ENCODE measurements at places on chromosomes 7 and 10. TPM values are rescaled to one million over a fixed set of nuclear protein-coding genes. Genes with fewer than 3 reads are reported as not detected.

NACAD gene
- total RNA-seq: 84.7 TPM

PAX4 gene
- total RNA-seq: not detected

MEPCE gene
- total RNA-seq: 34.9 TPM

ABLIM1 gene
- total RNA-seq: 127 TPM

DNA sequence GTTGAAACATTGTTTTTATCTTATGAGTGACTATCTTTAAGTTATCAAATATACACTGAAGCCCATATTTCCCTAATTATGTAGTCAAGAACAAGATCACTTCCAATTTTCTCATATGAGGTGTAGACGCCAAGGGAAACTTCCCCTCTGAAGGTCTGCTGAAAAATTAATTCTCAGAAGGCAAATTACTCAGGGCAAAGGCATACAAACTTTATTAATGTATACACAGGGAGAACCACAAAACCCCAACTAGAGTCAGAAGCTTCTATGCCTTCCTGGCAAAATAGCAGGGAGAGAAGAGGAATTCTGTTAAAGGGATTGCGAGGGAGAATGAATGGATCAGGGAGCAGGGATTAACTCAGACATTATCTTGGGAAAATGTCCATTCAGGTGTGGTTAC lies 83.4 kb downstream of the DOCK4 start:
- DNase-seq: no peak

DNA sequence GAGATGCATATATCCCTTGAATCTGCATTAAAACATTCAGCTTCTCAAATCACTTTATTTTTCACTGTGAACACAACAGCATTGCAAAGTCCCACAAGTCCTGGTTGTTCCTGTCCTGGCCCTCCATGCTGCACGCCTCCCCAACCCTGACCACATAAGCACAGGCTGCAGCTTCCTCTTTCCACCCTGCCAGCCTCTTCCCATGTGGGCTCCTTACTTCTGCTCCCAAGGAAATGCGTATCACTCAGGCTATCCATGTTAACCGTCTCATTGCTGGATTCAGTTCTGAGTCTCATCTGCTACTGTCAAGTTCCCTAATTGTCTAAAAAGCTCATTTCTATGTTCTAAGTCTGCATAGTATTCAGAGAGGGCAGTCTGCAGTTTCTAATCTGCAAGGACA lies 89.7 kb upstream of the ZPBP start:
- no peak for DNase-seq

GRCh38 chr7:19097165-19098055 lies 20.0 kb downstream of the TWIST1 start:
- DNase-seq: no peak

- DNase-seq: no peak
Measured at GRCh38 chr7:150952331-150953050, 25.6 kb downstream of the KCNH2 start.

- DNase-seq: no peak
Measured at GRCh38 chr10:62335326-62335725, 38.8 kb upstream of the ZNF365 start.

DNA sequence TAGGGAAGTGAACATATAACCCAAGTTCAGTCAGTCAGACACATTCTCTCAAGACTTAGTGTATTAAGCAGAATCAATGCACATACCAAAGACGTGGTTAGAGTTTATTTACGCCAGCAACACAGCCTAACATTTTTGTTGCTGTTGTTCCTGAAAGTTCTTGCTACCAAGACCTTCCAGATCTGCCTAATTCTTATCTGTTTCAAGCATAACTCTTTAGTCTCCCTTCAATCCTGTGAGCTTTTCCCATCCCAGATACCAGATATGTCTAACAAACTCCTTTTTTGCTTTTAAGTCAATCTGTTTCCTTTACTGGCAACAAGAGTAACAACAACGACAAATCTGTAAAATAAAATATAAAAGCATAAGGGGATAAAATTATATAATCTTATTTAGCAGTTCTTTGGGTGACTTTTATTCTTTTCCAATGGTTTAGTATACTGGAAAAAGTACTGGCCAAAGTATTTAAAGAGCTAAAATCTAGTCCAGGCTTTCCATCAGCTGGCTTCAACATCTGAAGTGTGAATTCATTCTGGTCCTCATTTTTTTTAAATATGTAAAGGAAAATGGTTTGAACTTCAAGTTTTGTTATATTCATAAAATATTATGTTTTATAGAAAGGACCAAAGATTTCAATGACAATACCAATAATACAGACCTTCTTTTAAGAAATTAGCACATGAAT lies 193.8 kb downstream of the IMMP2L start:
- no peak for DNase-seq

DNA sequence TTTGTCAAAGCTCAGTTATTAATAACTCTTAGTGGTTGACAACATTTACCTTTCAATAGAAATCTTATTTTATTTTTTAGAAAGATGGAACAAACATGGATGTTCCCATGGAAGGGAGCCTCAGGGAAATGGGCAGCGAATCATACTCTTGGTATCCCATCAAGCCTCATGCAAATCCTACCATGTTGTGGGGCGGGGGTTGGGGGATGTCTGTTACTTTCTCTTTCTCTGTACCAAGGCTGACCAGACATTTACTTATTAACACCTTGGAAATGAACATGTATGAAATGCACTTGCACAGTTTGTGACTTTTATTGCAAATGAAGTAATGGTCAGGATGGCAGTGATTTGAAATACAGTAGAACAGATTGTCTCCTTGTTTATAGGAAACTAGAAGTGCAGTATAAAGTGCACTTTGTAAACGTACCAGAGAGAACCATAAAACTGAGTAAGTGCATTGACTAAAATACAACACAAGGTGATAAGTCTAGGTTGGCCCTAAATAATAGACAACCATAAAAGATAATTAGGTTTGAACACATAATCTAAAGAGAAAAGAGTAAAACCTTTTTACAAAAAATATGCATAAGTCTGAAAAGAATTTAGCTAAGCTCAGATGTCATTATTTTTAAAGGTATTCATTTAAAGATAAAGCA lies 32.4 kb downstream of the SEMA3D start:
- no peak for DNase-seq

- no peak for DNase-seq
Measured at GRCh38 chr7:22270371-22270770, 86.6 kb downstream of the RAPGEF5 start.

GRCh38 chr10:35650894-35651293 lies 8.8 kb upstream of the FZD8 start:
- DNase-seq: no peak

GRCh38 chr7:94605031-94605430 lies 50.9 kb downstream of the SGCE start:
- no peak for DNase-seq

DNA sequence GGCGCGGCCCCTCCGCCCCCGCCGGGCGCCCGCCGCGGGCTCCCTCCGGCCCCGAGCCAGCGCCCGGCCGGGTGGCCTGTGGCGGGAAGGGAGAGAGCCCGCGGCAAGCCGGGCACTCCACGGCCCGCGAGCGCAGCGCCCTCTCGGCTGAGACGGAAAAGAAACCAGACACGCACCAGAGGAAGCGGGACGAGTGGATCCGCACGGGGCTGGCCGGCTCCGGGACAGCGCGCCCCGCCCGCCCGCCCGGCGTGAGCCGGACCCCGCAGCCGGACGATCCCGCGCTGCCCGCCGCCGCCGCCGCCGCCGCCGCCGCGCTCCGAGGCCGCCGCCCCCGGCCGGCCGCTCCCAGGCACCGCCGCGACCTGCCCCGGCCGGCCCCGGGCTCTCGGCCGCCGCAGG lies 300 bp downstream of the ARHGAP21 start:
- DNase-seq: no peak

DNA sequence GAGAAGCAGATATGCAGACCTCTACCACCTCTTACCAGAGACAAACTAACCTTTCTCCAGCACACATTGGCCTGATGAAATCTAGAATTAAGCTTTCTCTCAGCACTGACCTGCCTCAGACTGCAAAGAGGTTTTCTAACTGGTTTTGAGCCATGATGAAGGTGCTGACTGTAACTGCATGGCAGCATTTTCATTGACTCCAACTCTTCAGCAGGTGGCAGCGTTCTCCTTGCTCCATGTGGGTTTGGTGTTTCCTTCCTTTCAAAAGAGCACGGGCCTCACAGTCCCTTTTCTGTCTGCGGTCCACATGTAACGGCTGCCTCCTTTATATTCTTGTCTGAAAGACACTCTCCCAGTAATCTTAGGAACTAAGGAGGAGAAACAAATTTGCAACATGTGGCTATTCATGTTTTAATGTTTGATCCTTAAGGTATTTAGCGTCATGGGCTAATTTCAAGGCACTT lies 12.6 kb downstream of the KLLN start:
- peak; percentile 63 for DNase-seq

- DNase-seq: no peak
Measured at GRCh38 chr10:127737563-127738511, 852 bp downstream of the FOXI2 start.

DNA sequence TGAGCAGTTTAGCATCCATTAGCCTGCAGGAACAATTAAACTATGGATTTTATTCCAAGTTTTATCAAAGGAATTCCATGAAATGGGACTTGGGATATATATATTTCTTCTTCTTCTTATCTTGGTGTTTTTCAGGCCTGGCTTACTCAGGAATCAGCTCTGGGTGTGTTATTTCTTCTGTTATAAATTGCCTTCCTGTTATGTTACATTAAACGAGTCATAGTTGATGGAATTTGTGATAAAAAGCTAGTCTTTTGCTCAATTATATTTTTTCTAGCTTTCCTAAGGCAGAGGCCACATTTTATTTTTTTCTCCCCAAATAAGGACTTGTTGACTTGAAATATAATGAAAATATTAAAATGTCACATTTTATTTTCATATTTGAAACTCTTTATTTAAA lies 141.3 kb downstream of the EPC1 start:
- no peak for DNase-seq

Measured in dorsolateral prefrontal cortex (tissue), 122 donors.